ENCODE measurements at places on chromosomes 6 and 20.

DNA sequence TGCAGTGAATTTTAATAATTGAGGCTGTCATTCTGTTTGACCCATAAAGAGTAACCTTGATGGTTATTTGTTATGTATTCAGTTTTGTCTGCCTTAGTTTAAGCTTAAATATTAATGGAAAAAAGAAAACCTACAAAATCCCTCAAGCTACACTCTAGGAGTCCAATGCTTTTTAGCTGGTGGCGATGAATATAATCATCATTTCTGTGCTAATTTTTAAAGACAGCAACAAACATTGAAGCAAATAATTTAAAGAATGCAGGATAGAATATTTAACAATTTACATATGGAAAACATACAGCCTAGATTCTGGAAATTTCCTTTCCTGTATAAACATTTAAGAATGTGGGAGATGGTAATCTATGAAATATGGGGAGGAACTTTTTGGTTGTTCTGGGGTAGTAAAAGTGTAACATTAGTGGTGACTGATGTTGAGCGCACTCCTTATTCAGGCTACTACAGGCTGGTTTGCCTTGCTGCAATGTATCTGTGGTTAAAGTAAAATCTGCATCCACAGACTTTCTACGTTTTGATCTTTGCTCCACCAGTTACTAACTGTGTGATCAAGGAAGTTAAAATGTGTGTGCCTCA lies 287.9 kb upstream of the DEFB112 start:
- DNase-seq: no peak

DNA sequence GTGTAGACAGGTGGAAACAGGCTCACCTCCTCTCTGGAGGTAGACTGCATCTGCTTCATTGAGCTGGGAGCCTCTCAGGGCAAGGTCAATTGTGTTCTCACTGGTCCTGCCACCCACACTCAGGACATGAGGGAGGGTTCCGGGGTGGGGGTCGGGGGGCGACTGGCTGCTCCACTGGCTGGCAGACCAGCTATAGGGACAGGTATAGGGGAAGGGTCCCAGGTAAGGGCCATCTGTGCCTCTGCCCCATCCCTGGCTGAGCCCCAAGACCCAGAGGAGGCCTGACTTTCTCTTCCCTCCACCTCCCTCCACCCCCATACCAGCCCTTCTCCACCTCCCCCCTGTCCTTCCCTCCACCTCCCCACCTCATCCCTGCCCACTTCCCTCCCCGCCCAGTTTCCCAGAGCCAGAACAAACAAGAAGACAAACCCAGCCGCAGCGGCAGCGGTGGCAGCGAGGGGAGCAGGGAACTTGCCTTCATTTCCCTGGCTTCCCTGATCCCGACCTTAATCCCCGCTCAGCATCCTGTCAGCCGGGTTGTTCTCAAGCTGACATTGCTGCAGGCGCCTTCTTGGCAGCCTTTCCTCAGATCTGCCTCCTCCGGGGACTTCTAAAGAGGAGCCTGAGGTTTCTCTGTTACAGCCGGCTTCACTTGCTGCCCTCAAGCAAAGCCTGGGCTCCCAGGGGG lies 18.3 kb upstream of the FOXP4 start:
- DNase-seq: no peak

- DNase-seq: no peak
These were observed 3.7 kb upstream of the PMEPA1 start for GRCh38 chr20:57713505-57713903.

GRCh38 chr6:133377219-133377618 lies 136.1 kb downstream of the EYA4 start:
- DNase-seq: no peak

DNA sequence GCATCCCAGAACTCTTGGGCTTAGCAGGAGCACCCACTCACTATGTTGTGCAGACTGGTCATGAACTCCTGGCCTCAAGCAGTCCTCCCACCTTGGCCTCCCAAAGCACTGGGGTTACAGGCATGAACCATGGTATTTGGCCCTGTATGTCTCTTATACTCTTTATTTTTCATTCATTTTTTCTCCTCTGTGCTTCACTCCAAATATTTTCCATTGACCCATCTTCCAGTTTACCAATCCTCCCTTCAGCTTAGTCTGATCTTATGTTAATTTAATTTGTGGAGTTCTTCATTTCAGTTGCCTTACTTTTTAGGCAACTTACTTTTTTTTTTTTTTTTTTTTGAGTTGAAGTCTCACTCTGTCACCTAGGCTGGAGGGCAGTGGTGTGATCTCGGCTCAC lies 79.5 kb downstream of the EZR start:
- DNase-seq: no peak

DNA sequence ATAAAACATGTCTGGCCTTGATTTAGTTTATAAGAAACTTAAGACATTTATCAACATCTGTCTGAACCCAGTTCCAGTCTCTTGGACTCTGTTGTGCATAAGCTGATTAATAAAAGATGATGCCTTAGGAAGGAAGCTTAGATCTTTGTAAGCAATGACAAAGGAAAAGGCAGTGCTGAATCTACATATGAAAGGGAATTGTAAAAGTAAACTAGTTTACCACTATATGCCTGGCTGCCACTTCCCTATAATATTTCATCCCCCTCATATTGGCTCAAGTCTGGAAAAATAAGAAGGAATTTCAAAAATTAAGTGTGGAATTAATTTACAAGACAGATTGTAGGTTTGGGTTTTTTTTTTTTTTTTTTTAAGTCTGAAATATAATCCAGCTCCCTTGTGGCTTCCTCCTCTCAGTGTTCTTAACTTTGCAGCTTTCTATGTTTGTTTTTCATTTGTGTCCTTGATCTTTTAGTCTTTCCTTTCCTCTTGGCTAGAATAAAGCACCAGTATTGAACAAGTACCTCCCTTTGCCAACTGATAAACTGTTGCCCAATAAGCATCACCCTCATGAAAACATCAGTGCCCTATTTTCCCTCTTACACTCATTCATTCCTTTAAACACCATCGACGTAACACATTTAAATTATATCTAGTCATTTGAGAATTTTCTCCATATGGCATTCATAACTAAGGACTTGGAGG lies 146.7 kb upstream of the TBX18 start:
- no peak for DNase-seq

- no peak for DNase-seq
These were observed 184.5 kb upstream of the TCF21 start for GRCh38 chr6:133704371-133704770.

DNA sequence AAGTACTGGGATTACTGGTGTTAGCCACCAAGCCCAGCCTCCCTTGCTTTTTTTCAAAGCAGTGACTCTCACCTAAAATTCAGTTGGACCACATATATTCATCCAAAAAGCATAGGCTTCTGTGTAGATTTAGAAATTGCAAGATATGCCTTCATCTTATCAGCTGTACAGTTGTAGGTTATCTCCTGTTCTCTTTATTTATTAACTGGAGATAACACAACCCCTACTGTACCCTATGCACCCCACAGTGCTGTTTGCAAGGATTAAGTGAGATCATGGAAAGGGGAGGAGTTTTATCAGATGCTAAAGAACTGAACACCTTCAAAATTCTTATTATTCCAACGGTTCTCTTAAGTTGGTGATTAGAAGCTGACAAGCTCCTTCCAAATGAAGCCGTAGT lies 164.4 kb upstream of the JARID2 start:
- no peak for DNase-seq

DNA sequence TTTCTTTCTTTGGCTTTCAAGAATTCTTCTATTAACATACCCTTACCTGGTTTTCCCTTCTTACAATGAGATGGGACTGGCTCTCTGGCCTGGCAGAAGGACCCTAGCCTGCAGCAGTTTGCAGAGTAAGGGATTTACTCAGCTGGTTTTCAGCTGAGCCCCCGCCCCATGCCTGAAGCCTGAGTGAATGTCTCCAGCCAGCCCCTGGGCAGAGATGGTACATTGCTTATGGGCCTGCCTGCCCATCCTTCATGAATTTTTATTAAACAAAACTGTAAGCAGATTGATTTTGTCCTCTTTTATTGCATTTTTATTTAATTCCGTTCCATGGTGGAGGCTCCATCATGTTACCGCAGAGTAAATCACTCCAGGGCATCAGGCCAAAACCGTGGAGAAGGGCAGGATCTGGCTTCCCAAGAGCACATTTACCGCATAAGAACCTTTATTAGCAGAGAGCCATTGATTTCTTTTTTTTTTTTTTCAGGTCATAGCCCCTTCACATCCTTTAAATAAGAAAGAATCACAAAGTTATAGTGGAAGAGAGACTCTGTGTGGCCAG lies 316.2 kb downstream of the DHX35 start:
- no peak for DNase-seq

DNA sequence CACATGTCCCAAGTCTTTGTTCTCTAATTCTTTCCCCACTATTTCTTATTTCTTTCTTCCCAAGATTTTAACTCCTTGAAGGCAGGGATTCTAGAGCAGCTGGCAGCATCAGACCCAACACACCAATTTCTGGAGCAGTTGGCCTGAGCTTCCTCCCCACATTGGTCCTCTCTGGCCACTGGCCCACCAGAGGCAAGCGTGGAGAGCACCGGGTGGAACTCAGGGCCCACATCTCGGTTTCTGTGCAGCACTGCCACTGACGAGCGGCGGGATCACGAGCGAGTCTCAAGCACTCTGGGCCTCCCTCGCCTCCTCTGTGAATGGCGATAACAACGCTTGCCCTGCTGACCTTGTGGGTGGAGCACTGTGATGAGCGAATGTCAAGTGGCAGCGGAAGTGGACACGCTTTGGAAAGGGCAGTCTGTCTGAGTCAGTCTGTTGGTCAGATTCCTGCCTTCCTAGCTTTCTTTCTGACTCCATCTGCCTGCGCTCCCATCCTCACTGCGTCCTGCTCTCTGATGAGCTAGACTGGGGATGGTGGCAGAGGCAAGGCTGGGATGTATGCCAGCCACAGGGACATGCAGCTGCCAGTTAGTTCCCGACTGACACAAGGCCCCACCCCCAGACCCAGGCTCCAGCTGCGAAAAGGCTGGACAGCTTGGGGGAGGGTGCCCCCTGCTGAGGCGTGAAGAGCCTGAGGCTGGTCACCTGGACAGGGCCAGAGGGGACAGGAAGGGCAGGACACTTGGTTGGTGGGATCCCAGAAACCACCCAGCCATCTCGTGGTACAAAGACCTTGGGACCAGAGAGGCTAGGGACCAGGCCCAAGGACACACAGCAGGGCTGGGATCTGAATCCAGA lies 4.5 kb upstream of the SPDEF start:
- DNase-seq: no peak

GRCh38 chr6:111361648-111362047 lies 121.4 kb downstream of the REV3L start:
- DNase-seq: no peak
